RKO (cell line): ENCODE measurements at places on chromosomes 16 and 17.
A peak's percentile ranks its signal among the peaks of the same experiment; 100 is the strongest.

DNA sequence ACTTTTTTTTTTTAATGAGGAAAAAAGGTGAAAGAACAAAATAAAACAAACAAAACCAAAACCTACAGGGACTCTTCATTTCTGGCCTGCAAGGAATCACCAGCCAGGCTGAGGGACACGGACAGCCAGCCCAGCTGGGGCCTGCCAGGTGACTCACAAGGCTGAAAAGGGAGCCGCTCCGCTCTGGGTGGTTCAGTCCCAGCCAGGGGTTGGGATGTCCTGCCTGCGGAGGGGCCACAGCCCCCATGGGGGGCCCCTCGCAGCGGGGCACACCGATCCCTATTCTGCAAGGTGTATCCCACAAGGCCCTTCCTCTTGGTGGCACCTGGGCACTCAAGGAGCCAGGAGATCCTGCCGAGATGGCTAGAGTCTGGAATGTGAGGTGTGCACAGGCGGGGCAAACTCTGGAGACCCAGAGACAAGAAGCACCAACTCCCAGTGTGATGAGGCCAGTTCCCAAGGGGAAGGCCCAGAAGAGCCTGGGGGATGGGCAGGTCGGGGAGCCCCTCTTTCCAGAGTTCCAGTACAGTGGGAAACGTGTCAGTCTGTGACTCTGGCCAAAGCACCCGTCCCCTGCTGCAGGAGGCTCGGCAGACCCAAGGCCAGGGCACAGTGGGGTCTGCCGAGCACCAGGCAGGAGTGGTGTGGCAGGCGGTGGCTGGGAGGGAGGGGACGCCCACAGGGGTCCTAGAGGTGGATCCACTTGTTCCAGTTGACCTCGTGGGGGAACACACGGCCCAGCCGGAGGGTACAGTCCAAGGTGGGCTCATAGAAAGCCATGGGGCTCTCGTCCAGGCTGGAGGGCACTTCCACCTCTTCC, 58.9 kb downstream of the IL21R start:
- DNase-seq, result no peak

DNA sequence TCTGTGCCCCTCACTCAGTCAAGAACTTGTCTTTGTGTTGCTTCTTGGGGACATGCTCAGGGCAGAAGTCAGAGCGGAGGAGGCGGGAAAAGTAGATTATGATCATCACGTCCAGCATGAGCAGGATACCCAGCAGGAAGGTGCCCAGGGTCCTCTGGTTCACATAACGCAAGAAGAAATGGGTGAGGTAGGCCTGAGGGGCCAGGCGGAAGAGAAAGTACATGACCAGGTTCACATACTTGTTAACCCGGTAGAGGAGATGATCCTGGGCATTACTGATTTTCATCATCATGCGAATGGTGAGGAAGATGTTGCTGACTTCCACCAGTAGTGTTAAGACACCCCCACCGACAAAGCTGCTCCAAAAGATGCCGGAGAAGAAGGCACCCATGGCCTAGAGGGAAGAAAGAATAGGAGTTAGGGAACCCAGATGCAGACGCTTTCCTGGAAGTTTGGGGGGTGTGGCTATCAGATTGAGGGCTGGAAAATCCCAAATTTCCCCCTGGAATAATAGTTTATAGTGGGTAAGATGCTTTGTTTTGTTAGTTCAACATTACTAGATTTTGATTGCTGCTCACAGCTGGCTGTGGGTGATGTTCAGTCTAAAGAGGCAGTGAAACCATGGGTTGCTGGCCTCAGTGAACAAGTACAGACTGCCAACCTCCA, 1.4 kb downstream of the TLCD1 start:
- peak; percentile 58 for DNase-seq

DNA sequence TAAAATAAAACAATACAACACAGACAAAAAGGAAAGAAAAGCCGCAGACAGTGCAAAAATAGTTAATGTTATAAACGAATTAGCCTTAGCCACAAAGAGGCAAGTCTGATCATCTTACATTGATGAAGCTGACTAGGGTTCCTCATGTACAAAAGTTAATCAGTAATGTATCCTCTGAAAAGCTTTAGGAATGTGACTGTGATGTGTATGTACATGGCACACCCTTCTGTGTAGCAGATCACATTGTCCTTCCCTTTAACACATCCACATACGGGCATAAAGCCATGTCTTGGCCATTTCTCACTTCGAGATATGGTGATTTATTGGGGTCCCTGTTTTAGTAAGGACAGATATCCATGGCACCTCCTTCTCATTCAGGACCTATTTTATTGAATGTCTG, 1327.5 kb upstream of the CDH8 start:
- DNase-seq, result no peak

- no peak for DNase-seq
These were observed 188.1 kb upstream of the XYLT1 start for GRCh38 chr16:17658881-17659280.

DNA sequence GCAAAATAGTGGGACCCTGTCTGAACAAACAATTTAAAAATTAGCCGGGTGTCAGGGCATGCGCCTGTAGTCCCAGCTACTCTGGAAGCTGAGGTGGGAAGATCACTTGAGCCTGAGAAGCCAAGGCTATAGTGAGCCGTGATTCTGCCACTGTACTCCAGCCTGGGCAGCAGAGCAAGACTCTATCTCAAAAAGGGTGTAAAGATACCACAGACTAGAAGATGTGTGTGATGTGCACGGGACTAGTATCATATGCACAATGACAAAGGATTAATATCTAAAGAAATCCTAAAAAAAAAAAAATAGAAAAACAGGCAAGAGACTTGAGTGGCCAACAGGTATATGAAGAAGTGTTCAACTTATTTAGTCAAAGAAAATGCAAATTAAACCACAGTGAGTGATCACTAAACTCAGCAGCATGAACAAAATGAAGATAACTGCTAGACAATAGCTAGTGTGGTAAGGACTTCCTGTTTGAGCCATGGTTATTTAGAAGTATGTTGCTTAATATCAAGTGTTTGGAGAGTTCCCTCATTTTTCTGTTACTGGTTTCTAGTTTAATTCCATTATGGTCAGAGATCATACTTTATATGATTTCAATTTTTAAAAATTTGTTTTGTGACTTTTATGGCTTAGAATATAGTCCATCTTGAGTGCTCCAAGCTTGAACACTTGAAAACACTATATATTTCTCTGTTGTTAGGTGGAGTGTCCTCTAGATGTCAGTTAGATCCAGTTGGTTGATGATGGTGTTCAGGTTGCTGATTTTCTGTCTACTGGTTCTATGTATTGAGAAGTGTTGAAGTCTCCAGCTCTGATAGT, 14.7 kb upstream of the SLX4 start:
- peak; percentile 15 for DNase-seq

- no peak for DNase-seq
These were observed 8.5 kb upstream of the NPIPB2 start for GRCh38 chr16:11950388-11950787.

- DNase-seq, result no peak
These were observed 28.8 kb upstream of the GPR139 start for GRCh38 chr16:20102521-20102920.

DNA sequence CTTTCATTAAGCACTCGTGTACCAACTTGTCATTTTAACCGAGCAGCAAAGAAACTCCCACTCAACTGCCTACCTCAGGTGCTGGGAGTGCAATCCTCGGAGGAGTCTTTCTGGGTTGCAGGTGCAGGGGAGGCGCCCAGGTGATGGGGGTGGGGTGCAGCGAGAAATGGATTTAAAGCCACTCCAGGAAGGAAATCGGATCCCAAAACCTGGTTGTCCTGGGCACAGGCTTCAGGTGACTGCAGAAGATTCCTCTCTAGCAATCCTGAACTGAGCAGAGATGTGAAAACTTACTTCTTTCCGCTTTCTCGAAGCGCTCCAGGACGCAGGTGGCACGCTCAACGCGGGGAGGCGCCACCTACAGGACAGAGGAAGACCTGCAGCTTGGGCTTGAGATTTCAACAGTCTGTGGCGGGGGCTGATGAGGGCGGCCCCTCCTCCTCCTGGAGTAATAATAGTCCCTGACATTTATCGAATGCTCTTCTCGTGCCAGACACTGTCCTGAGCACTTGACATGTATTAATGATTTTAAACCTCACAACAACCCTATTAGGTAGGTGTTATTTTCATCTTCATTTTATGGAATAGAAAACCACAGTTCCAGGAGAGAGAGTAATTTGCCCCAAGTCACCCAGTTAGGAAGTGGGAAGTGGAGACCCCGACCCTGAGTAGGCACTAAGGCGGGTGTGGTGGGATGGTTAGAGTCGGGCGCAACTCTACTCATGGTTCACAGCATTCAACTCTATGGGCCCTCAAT, 27.2 kb upstream of the SKAP1 start:
- peak; percentile 55 for DNase-seq

DNA sequence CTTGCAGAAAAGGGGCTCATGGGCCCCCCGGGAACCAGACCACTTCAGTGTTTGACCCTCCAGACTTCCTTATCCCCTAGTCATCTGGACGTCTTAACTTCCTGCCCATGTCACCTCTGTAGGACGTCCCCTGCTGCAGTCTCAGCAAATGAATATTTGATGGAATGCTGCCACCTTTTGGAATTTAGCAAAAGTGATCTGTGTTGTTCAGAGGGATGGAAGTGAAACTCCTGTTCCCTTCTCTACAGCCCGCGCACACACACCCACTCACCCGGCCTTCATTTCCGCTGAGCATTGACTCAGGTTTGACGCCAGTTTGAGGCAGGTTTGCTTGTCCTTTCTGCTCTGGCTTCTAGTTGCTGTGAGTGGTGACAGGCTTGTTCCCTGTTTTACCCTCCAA, 507.2 kb upstream of the EEF2KMT start:
- peak; percentile 74 for DNase-seq

- no peak for DNase-seq
These were observed 35.7 kb downstream of the CDRT4 start for GRCh38 chr17:15431766-15432165.

DNA sequence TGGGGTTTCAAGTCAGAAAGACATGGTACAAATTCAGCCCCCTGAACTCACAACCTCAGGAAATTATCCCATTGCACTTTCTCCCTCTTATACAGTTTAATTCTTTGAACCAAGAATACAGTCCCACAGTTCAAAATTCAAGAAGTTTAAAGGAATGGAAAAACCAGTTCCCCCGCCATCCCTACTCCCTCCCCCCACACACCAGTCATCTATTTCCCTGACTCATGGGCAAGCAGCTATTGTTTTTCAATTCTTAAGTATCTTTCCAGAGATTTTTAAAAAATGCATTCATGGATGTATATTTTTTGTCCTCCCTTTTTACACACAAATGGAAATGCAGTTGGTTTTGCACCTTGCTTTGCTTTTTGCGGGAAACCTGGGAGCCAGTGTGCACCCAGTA, 7.3 kb downstream of the SYCE1L start:
- no peak for DNase-seq

- no peak for DNase-seq
These were observed 26.0 kb downstream of the MSI2 start for GRCh38 chr17:57282296-57282695.

GRCh38 chr17:59391021-59391420, 59.6 kb downstream of the YPEL2 start:
- DNase-seq, result no peak

DNA sequence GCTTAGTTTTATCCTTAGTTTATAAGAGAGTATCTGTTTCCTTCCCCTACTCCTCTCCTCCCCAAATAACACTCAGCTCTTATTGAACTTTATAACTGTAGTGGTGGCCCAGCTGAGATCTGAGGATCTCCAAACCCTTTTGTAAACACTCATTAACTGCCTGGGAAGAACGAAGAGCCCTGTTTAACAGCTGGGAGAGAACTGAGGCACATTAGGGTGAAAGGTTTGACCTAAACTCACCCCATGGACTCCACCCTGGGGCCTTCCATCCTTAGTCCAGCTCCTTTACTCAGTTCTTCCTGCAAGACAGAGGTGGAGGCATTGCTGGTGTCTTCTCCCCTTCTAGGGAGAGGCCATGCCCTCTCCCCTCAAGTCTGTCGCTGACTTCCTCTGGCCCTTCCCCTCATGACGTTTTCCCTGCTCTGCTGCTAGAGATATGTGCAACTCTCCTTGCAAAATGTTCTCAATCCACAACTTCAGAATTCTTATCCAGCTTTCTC, 1.2 kb upstream of the RARA start:
- DNase-seq, result no peak
